ENCODE measurements at places on chromosomes 5 and 9. TPM values are rescaled to one million over a fixed set of nuclear protein-coding genes. Genes with fewer than 3 reads are reported as not detected.

Gene F12
- 1.7 TPM for total RNA-seq

DNA sequence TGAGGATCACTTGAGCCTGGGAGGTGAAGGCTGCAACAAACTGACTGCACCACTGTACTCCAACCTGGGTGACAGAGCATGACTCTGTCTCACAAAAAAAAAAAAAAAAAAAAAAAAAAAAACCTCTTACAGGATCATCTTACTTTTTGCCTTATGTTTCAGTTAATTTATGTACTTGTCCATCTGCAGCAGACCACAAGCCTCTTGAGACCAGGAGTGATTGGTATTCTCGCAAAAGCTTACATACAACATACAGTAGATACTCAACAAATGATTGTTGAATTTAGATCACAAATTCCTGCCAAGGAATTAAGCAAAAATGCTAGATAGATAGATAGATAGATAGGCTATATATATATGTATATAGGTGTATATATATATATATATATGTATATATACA, 12.4 kb downstream of the CEMIP2 start:
- DNase-seq: no peak

Gene HMMR
- 0.14 TPM for total RNA-seq

GRCh38 chr9:128706045-128706444, 3.7 kb downstream of the PKN3 start:
- DNase-seq: peak; percentile 25

DNA sequence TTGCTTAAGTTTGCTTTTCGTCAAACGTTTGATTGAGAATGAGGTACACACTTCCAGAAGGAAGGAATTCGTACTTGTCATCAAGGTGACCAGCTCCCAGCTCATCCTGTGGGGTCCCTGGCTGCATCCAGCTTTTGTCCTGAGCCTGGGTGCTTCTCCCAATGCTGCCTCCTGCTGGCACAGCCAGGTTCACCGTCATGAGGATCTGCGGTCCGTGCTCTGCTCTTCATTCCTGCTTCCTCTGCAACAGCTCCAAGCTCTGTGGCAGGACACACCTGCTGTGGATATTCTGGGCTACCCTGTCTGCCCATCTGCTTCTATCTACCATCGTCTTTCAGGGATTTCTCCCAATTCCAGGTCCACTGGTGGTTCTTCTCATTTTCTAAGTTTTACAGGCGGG, 13.3 kb upstream of the UBE2QL1 start:
- no peak for DNase-seq

GRCh38 chr9:122355336-122355875, 15.4 kb upstream of the PTGS1 start:
- DNase-seq: no peak

GRCh38 chr5:144429905-144430304, 259.2 kb downstream of the KCTD16 start:
- DNase-seq: no peak

Gene NDUFA8
- 19.3 TPM for total RNA-seq

DNA sequence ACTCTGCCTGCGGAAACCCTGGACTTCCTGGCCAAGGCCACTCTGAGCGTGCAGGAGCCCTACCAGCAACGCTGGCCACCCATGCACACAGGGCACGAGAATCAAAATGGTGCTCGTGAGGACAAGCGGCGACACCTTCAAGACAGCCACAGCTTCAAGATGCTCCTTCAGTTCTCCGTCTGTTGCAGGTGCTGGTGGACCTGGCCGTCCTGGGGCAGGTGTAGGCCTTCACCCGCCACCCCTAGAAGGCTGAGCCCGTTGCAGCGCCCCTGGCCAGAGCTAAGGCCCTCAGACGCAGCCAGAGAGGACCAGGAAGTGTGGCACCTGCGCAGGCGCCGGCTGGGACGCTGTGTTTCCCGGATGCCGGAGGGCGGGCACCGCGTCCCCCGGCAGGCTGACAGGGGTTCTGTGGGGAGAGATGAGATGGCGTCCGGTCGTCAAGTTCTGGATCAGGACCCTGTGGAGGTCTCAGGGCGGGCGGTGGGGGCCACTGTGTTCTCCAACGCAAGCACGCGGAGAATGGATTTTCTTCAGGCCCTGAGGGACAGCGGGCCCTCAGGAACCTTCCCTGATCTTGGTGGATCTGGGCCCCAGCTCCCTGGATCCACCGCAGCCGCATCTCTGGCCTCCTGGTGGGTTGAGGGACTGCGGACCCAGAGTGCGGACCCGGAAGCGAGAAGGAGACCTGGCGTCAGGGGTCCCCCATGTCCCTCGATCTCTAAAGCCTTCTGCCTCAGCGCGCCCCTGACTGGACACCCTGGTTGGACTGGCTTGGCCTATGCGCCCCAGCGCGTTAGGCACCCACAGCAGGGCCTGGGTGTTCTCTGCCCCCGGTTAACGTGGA, 1770.8 kb upstream of the CDH9 start:
- DNase-seq: no peak

Gene NNT
- total RNA-seq: 27.1 TPM

DNA sequence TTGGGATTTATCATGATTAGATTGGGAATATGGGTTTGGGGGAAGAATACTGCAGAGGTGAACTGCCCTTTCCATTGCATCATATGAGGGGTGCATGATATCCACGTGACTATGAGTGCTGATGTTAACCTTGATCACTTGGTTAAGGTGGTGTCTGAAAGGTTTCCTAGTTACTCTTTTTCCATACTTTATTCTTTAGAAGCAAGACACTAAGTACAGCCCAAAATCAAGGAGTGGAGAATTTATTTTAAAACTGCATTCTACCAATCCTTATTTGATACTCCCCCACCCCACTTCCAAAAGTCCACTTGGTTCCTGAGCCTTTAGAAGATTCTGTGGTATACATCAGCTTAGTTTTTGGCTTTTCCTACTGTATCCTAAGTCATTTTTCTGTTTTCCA, 20.3 kb upstream of the STOM start:
- DNase-seq: no peak
